ENCODE measurements at places on chromosomes 3 and 15.

GRCh38 chr15:62769604-62770003 is 272.9 kb upstream of the TPM1 start:
- no peak for DNase-seq

GRCh38 chr15:98967096-98967495 is 40.5 kb downstream of the PGPEP1L start:
- no peak for DNase-seq

GRCh38 chr3:142105991-142106390 is 43.4 kb downstream of the TFDP2 start:
- no peak for DNase-seq

GRCh38 chr15:34621675-34622074 is 38.2 kb upstream of the GOLGA8B start:
- DNase-seq = no peak

GRCh38 chr3:77524463-77524862 is 484.6 kb downstream of the ROBO2 start:
- no peak for DNase-seq

DNA sequence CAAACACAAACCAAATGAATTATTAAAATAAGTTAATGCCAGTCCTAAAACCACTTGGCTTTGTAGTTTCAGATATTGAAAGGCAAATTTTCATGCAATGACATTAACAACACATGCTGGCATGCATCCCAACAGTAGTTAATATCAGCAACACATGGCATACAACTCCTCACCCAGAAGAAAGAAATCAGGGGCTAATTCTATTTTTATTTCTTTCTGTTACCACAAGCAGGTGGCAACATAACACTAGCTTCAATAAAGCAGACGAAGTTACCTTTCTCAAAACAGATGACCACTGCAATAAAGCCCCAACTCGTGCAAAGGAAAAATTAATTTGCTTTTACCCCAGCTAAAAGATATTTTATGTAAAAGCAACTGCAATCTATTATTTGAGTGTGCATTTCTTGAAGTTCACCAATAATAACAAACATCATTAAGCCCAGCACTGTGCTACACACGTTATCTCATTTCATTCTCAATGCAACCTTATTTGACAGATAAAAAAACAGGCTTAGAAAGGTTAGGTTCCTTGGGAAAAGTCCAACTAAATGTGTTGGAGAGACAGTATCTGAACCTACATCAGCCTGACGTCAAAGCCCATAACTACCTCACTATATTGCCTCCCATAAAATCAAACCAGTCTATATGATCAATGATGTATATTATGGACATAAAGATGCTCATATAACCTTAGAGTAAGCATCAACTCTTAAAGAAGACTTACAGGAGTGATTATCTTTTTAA is 2.8 kb downstream of the TOP2B start:
- DNase-seq = no peak

- no peak for DNase-seq
These were observed 18.2 kb downstream of the DNAJB8 start for GRCh38 chr3:128448491-128448890.

GRCh38 chr3:63493101-63493500 is 159.4 kb upstream of the SNTN start:
- DNase-seq = no peak

GRCh38 chr3:158539414-158540014 is 31.5 kb upstream of the MLF1 start:
- peak; percentile 27 for DNase-seq

- DNase-seq = peak; percentile 69
These were observed 162.9 kb downstream of the CHSY1 start for GRCh38 chr15:101088788-101089578.

DNA sequence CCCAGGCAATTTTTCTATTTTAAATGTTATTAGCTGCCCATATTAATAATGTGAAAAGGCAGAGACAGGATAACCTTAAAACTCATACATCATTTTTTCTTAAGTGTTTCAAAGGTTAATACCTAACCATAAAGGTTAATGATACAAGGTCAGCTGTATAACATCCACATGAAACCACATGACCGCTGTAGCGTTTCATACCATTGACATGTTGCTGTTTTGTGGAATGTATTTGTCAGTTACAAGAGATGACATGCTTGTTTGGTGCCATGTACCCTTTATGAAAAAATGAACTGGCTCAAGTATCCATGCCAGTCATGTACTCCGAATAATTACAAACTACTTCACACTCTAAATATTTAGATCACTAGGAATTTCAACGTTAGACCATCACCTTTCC is 207.4 kb downstream of the FMN1 start:
- no peak for DNase-seq

DNA sequence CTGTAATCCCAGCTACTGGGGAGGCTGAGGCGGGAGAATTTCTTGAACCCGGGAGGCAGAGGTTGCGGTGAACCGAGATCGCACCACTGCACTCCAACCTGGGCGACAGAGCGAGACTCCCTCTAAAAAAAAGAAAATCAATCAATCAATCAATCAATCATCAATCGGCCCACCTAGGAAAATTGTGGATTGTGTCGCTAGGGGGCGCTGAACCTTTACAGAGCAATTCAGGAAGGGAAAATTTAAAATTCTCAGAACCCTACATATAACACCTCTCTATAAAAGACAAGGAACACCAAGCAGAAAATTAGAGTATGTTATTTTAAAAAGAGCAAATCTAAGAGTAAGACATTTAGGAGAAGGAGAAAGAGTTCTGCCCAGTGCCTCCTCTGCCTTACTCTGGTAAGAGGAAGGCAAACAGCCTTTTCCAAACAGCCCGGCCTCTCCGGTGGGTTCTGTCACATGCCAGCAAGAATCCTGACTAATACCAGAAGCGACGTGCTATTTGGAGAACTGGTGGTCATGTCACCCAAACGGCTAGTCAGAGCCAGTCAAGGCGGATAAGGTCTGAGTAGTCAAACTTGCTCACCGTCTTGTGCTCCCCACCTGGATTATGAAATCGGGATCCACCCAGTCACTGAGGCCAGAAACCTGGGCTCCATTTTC is 22.3 kb upstream of the SMCO1 start:
- peak; percentile 22 for DNase-seq

- DNase-seq = no peak
These were observed 10.1 kb downstream of the AGTR1 start for GRCh38 chr3:148707601-148708380.

- DNase-seq = no peak
These were observed 26.8 kb downstream of the FBXW12 start for GRCh38 chr3:48398701-48399386.

GRCh38 chr15:57122080-57122840 is 203.8 kb downstream of the TCF12 start:
- DNase-seq = no peak

- DNase-seq = no peak
These were observed 82.6 kb upstream of the SMAD3 start for GRCh38 chr15:66982816-66983215.

GRCh38 chr3:175573226-175573625 is 714.1 kb downstream of the NAALADL2 start:
- DNase-seq = no peak

DNA sequence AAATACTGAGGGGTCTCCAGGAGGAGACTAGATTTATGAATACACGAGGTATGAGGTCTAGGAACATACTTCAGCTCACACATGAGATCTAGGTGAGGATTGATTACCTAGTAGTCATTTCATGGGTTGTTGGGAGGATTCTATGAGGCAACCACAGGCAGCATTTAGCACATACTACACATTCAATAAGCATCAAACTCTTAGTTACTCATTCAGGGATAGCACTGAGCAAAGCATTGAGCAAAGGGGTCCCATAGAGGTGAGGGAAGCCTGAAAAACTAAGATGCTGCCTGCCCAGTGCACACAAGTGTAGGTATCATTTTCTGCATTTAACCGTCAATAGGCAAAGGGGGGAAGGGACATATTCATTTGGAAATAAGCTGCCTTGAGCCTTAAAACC is 4.5 kb downstream of the CCR5 start:
- DNase-seq = no peak

GRCh38 chr3:131341761-131342160 is 39.8 kb upstream of the NUDT16 start:
- DNase-seq = no peak

DNA sequence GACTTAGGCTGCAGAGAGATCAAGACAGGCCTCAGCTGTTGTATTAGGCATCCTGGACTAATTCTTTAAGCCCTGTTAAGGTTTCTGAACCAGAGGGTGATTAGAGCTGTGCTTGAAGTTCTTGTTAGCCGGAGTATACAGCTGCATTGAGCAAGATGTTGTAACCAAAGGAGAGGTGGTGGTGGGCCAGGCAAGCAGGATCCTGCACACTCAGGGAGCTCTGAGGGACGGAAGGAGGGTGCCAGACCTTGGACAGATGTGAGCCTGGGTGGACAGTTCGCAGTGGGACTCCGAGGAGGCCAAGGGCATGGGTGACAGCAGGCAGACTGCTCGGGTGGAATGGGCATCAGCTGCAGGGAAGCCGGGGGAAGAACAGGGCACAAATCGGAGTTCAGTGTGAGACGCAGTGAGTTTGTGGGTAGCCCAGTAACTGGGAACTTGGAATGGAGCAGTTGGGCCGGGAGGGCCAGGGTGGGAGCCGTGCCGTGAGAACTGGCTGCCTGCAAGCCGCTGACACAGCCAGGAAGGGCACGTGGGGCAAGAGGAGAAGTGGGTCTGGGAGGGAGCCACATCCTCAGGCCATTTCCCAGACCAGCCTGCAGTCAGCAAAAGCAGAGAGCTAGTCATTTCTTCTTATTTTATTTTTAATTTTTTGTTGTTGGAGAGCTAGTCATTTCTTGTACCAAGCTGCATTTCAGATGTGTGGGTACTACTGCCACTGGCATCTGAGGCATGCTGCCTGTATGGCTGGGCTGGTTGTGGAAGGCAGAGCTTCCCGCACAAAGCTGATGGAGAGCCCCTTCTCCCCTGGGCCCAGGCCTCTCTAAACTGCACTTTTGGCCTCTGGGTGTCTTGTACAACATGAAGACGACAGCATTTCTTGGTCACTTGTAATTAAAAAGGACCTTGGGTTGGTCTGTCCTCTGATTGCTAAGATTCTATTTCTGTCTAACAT is 61.0 kb downstream of the PGPEP1L start:
- DNase-seq = no peak

- no peak for DNase-seq
These were observed 173.1 kb upstream of the CDIN1 start for GRCh38 chr15:36406366-36406765.

- no peak for DNase-seq
These were observed 93.4 kb downstream of the LRRC28 start for GRCh38 chr15:99344639-99345038.

GRCh38 chr15:59738676-59739075 is 49.6 kb upstream of the BNIP2 start:
- no peak for DNase-seq

- DNase-seq = no peak
These were observed 13.4 kb upstream of the SCN10A start for GRCh38 chr3:38829404-38829803.

DNA sequence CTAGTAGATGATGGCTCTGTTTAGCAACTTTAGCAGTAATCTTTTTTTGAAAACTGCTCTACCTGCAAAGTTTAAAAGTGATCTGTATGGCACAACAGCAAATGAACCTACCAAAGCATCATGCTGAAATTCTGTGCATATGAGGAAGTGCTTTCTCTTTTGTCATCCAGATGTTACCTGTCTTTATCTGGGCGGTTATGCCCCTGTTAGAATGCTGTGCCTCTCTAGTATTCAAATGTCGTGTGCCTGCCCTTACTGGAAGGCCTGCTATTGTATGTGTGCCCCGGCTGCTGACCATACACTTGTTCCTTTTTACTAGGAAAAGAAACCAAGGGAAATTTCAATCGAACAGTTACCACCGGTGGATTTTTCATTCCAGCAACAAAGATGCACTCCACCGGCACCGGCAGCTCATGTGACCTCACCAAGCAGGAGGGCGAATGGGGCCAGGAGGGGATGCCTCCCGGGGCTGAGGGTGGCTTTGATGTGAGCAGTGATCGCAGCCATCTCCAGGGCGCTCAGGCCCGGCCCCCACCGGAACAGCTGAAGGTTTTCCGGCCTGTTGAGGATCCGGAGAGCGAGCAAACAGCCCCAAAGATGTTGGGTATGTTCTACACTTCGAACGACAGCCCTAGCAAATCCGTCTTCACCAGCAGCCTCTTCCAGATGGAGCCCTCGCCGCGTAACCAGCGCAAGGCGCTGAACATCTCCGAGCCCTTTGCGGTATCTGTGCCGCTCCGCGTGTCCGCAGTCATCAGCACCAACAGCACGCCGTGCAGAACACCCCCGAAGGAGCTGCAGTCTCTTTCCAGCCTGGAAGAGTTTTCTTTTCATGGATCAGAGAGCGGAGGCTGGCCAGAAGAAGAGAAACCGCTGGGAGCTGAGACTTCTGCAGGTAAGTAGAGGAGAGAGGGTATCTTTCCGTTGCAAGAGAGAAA is 61.6 kb downstream of the TMEM39A start:
- no peak for DNase-seq

DNA sequence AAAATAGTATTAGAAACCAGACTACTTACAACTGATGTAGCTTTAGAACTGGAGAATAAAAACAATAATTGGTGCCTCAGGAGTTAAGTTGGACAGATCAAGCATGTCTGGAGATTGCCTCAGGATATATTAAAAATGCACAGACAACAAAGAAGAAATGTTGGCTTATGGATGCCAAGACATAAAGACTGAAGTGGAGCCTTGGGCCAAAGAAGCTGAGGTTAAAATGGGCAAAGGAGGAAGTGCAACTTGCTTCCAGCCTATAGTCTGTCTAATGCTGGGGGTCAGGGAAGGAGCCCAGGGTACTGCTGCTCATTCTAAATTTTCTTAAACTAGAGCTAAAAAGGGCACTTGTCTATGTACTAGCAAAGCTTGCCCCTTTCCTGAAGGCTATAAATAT is 77.5 kb downstream of the ESYT3 start:
- no peak for DNase-seq

GRCh38 chr15:64530472-64530871 is 70.1 kb downstream of the ZNF609 start:
- no peak for DNase-seq

- DNase-seq = no peak
These were observed 40.0 kb upstream of the ATP10A start for GRCh38 chr15:25903024-25903581.

- DNase-seq = no peak
These were observed 272.2 kb upstream of the CFAP20DC start for GRCh38 chr3:59321881-59322540.

GRCh38 chr3:30464381-30464780 is 142.0 kb upstream of the TGFBR2 start:
- no peak for DNase-seq

GRCh38 chr15:101641129-101641764 is 10.9 kb downstream of the TM2D3 start:
- peak; percentile 62 for DNase-seq

- no peak for DNase-seq
These were observed 97.5 kb downstream of the CHL1 start for GRCh38 chr3:294096-294495.

DNA sequence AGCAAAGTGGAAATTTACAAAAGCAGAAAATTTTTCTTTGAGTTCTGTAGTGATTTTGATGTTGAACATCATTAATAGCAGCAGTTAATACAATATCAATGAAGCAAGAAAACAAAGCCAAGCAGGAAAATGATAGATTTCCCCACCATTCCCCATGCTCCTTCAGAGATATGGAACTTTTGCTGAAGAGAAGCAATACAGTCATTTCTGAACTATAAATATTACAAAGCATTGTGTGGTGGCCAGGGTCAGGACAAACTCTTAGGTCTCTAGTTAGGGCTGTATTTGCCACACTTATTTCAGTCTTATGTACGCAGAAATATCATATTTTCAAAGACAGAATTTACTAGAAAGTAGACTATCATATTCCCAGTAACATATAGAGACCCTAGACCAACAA is 88.8 kb upstream of the P3H2 start:
- DNase-seq = no peak

GRCh38 chr3:133367956-133368355 is 31.9 kb upstream of the BFSP2 start:
- DNase-seq = no peak

Measured in T-helper 1 cell (primary cell).